Activated T-helper 9 cell treated with anti-CD3 and anti-CD28 coated beads, Interleukin-2, amount 50 U/mL, for 16 hours (primary cell): ENCODE measurements at places on chromosomes 2 and 18.

GRCh38 chr2:209614690-209615369 is 156.8 kb upstream of the UNC80 start:
- DNase-seq = no peak

- no peak for DNase-seq
Measured at GRCh38 chr18:63286926-63287325, 32.6 kb downstream of the BCL2 start.

- DNase-seq = no peak
Measured at GRCh38 chr2:223465793-223466192, 136.4 kb downstream of the SCG2 start.

- no peak for DNase-seq
Measured at GRCh38 chr2:22110244-22110651, 986.5 kb downstream of the TDRD15 start.

DNA sequence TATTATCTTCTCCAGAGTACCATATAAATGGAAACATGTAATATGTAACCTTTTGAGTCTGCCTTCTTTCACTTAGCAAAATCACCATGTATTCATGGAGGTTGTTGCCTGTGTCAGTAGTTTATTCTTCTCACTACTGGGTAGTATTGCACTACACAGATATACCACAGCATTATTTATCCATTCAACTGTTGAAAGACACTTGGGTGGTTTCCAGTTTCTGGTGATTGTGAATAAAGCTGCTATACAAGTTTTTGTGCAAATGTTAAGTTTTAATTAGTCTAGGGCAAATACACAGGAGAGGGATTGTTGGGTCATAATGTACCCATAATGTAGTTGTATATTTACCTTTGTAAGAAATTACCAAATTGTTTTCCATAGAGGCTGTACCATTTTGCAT is 29.6 kb upstream of the RPRD1A start:
- DNase-seq = no peak

DNA sequence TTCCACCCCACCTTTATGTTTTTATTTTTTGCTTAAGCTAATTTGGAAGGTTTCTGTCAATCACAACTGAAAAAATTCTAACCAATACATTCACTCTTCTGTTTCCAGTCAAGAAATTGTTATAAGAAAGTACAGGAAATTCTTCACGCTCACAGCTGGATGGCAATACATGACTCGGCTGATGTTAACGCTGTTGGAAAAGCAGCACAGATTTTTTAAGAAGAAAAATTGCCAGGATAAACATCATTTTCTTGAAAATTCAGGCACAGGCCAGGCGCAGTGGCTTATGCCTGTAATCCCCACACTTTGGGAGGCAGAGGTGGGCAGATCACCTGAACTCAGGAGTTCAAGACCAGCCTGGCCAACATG is 46.1 kb downstream of the STPG4 start:
- no peak for DNase-seq

DNA sequence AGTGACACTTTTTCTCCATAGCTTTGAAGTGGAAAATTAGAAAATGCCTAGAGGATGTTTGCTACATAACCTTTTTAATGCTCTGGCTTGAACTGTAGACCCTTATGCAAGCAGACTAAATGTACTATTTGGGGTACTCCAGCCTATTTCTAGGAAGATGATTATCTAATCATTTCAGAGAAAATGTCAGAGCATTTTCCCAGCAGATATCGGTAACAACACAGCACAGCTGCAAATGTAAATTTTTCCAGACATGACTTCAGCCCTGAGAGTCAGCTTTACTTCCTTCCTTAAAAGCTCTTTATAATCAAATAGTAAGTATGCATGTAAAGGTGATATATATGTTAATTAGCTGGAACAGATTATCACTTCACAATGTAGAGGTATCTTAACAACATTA is 1647.1 kb downstream of the SUCLG1 start:
- DNase-seq = no peak

DNA sequence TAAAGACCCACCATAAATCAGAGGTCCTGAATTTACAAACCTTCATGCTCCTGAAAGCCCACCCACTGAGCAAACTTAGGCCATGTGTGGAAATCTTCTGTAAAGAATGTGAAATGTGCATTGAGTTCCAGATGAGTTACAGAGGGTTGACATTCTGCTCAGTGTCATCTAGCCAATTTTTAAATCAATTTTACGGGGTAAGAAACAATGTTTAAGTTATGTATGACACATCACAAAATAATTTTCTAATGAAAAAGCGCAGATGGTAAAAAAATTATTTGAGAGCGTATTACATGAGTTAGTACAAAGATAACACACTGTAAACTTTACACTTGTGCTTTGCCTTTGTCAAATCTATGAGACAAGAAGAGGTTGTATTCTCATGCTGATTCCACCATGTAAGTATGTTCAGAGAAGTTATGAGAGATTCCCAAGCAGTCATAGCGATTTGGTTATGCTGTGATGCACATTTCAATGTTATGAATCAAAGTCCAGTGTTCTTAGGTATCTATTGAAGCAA is 446.3 kb downstream of the ADCYAP1 start:
- no peak for DNase-seq

- no peak for DNase-seq
Measured at GRCh38 chr18:6362559-6363129, 52.1 kb downstream of the L3MBTL4 start.

- DNase-seq = no peak
Measured at GRCh38 chr2:18999198-18999597, 359.2 kb downstream of the OSR1 start.
